Hematopoietic multipotent progenitor cell treated with erythropoietin and hydrocortisone succinate and interleukin-3 and kit ligand, for 17 days (in vitro differentiated cells): ENCODE measurements at places on chromosomes 13 and 19.

DNA sequence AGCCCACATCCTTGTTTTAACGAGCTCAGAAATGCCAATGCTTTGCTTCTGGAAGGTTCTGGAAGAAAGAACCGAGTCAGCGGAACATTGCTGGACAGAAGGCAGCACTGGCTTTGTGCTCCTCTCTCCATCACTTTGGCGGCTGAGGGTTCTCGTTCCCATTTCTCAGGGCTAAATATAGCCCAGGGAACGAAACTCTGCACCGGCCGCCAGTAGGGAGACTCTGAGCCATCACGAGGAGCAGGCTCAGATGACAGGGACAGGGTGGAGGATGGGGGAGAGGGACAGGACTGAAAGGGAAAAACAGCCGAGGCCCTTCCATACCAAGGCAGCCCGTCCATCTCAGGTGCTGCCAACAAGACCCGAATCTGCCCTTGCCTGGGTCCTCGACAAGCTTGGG, 166.4 kb downstream of the CACNA1A start:
- no peak for DNase-seq

GRCh38 chr13:46656786-46657185, 103.8 kb downstream of the LRCH1 start:
- no peak for DNase-seq

DNA sequence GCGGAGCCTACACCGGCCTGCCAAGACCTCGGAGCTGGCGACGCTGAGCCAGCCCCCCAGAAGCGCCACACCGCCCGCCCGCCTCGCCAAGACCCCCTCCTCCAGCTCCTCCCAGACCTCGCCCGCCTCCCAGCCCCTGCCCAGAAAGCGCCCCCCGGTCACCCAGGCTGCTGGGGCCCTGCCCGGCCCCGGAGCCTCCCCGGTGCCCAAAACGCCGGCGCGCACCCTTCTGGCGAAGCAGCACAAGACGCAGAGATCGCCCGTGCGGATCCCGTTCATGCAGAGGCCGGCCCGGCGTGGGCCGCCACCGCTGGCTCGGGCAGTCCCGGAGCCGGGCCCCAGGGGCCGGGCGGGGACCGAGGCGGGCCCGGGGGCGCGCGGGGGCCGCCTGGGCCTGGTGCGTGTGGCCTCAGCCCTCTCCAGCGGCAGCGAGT, 10.2 kb downstream of the C19orf25 start:
- no peak for DNase-seq

DNA sequence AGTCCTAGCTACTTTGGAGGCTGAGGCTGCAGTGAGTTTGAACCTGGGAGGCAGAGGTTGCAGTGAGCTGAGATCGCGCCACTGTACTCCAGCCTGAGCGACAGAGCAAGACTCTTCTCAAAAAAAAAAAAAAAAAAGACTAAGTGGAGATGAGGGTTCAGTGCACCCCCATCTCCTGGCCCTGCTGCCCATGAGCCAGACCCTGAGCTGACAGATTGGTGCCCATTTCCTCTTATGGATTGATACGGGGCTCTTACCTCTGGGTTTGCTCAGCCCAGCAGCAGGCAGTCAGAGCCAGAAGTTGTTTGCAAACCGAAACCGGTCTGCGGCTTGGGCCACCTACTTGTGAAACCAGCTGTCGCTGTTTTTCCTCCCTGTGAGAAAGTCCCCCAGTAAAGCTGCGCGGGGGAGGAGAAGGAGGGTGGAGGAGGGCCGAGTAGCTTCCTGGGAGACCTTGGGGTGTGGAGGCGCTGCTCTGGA, 36.9 kb downstream of the ARRDC2 start:
- peak; percentile 74 for DNase-seq

DNA sequence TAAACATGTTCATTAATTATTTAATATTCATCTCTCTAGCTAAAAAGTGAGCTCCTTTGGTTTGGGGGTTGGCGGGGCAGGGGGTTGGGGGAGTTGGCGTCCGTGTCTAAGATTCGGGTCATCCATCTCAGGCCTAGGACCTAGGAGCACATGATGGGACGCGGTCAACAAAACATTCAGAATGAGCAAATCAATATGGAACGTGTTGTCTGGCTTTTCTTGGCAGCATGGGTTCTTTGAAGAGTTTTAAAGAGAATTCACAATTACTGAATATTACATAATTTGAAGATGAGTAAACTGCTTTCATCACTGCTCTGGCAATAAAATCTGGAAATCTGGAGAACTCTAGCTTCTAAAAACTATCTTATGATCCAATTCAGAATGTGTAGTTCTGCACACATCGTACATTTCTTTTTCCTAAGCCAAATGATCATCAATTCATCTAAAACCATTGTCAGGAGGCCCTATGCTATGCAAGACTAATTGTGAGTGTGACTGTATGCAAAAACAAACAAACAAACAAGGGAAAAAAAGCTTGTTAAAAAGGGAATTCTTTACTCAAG, 5.4 kb upstream of the ARGLU1 start:
- DNase-seq: no peak

DNA sequence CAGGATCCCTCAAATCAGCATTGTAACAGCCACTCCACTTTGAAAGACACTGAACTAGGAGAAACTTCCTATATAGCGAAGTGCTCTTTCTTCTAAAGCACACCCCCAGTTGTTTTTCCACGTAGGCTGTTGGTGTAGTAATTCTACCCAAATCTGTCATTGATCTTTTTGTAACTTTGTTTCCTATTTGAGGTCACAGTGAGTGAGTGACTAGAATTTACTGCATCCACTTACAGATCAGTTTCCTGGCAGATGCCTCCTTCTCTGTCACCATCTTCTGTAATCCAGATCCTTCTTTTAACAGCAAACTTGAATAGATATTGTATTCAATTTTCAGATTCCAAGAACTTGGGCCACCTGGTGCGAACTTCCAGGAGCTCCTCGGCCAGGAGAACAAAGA, 15.3 kb downstream of the ZAR1L start:
- no peak for DNase-seq

GRCh38 chr19:43681821-43682220, 11.9 kb upstream of the PLAUR start:
- DNase-seq: no peak

- no peak for DNase-seq
These were observed 36.7 kb downstream of the CUL4A start for GRCh38 chr13:113245849-113246796.

DNA sequence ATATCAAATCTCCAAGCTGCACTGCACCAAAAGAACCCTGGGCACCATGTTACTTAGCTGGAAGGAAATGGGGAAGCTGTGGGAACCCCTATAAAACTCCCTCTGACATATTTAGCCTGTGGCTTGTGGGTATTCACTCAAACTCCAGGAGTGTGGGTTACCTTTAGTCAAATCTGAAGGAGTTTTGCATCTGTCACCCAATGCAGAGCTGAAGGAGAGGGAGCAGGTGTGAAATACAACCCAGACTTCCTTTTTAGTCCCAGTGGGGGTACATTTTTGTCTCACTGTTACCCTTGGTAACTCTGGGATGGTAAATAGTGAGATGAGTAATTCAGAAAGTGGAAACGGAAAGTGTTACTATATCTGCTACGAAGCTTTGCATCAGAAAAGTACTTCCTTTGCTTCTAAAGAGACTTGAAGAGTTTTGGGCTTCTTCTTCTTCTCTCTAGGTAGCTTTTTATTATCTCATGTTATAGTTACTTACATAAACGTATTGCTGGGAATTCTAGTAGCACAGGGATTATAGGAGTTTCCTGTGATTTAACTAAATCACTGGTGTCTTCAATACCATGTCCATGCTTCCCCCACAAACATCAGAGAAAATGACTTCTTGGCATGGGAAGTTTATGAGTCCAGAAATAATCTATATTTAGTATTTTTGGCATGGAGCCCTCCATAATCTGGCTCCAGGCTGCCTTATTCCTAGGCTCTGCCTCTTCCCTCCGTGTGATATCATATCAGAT, 105.9 kb downstream of the AKAP11 start:
- DNase-seq: no peak

GRCh38 chr19:1843646-1844394, 4.5 kb downstream of the REXO1 start:
- DNase-seq: no peak

- no peak for DNase-seq
These were observed 79.6 kb downstream of the TEX26 start for GRCh38 chr13:31011901-31012654.
